ENCODE measurements at places on chromosomes 7 and 10.

DNA sequence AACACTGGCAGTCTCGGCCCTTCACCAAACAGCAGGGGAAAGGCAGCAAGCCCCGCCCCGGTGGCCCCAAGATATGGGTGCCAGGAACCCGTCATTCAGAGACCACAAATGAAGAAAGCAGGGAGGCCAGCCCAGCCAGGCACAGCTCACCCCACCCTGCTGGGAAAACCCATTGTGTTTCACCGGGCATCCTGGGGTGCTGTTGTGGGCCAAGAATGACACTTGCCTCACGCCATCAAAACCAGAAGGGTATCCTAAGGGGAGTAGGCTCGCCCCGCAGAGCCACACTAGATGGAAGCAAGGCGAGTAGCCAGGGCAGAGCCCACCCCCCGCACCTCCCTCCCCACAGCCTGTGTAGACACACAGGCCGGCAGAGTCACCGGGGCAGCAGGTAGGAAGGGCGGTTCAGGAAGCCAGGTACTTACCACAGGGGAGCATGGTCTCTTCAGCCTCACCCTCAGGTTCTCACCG is 72.5 kb upstream of the KCNMA1 start:
- no peak for DNase-seq

DNA sequence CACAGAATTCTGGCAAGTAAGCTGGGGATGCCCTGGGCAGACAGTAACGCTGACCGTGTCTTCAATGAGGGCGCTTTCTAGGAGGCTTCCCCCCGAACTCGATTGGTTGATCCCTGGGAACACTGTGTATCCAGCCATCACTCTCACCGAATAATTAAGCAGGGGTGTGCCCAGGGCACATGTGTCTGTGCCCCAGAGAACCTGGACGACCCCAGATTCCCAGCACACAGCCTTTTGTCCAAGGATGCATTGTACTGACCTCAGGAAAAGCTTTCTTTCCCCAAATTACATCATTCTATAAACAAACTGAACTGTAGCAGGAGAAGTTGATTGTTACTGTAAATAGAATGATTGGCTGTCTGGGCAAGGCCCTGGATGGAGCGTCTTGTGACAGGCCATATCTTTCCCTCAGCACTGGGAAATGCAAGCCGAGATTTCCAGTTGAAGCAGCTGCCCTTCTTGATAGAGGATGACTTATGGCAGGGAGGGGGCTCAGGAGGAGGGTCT is 6.6 kb upstream of the DEPP1 start:
- no peak for DNase-seq

- DNase-seq: no peak
Observed at GRCh38 chr7:86181474-86181873, 462.2 kb upstream of the GRM3 start.

- peak; percentile 24 for DNase-seq
Observed at GRCh38 chr10:121448766-121449421, 149.3 kb downstream of the FGFR2 start.

DNA sequence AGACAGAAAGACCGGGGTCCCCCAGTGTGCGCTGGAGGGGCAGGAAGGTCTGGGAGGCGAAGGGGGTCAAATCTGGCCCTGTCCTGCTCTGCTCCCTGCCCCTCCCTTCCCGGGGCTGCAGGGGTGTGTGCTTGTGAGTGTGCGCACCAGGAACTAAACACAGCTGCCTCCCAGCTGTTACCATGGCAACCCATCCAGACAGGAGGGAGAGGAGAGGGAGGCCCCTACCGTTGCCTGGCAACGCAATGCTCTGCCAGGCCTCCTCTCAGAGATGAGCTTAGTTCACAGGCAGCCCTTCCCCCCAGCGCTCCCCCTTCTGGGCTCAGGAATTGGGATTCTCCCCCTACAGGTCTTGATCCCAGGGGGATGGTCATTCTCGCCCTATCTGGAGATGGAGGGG is 6.1 kb downstream of the NYAP1 start:
- DNase-seq: peak; percentile 46

DNA sequence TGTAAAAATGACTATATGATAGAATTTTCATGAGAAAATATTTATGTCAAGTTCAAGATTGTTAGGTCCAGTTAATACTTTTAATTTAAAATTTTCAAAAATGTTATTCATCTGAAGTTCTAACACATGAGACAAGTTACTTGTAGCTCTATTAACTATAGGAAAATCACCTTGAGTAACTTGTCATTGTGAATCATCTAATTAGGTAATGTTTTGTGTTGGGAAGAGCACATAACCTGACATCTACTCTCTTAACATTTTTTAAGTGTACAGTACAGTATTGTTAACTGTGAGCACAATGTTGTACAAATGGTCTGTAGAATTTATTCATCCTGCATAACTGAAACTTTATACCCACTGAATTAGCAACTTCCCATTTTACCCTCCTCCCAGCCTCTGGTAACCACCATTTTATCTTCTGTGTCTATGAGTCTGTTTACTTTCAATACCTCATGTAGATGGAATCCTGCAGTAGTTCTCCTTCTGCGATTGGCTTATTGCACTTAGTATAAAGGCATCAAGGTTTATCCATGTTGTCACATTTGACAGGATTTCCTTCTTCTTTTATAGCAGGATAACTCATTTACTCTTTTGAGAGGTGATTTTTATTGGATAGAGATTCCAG is 54.6 kb downstream of the ARL4A start:
- DNase-seq: no peak

DNA sequence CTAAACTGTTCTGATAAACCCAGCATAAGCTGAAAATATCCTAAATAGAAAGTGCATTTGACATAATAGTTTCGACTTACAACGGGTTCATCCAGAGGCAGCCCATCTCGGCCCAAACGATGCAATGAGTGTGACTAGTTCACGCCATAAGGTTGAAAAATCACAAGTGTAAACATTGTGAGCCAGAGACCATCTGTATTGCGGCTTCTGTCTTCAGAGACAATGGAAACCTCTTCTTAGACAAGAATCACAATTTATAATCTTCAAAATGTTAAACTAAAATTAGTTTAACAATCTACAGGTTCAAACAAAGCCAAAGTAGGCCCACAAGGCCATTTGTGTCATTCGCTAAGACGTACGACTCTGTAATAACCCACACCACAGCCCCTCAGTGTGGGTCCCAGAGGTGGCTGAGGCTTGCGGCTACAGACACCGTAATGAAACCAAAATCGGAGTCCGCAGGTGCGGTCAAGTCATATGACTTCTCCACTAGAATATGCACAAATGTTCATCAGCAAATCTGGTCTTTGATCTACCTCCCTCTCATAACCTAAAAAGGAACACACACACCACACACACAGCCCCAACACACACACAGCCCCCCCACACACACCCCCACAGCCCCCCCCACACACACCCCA is 81.8 kb downstream of the DIP2C start:
- no peak for DNase-seq
